Activated T-cell treated with anti-CD3 and anti-CD28 coated beads, Interleukin-2, amount 50 U/mL, for 72 hours (primary cell): ENCODE measurements at places on chromosomes 7 and 10. TPM values are rescaled to one million over a fixed set of nuclear protein-coding genes. Genes with fewer than 3 reads are reported as not detected.
A peak's percentile ranks its signal among the peaks of the same experiment; 100 is the strongest.

DNA sequence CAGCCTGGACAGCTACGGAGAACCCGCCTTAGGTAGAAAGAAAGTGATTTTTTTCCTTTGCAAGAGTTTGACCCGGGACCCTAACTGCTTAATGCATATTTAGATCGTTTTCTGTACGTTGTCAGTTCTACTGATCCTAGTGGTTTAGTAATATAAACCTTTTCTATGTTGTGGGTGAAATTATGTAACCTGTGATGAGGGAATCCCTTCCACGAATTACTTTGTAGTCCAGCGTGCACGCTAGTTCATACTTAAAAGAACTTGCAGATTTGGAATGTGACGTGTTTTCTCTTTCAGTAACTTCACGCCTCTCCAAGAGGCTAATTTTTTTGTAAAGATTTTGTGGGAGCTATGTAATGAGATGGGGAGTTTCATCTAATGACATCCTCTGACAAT lies 705 bp downstream of the SLF2 start:
- no peak for DNase-seq

Gene PAX4
- total RNA-seq: not detected

Gene BTRC
- 21.8 TPM for total RNA-seq

Gene NPSR1
- not detected for total RNA-seq

Gene TMEM236
- 0.58 TPM for total RNA-seq

Gene CPA4
- total RNA-seq: not detected

Gene UCN3
- total RNA-seq: not detected

Gene DTX2
- 49.4 TPM for total RNA-seq

Gene CCL26
- not detected for total RNA-seq

- no peak for DNase-seq
Observed at GRCh38 chr10:43863270-43863669, 214.6 kb upstream of the ZNF32 start.

DNA sequence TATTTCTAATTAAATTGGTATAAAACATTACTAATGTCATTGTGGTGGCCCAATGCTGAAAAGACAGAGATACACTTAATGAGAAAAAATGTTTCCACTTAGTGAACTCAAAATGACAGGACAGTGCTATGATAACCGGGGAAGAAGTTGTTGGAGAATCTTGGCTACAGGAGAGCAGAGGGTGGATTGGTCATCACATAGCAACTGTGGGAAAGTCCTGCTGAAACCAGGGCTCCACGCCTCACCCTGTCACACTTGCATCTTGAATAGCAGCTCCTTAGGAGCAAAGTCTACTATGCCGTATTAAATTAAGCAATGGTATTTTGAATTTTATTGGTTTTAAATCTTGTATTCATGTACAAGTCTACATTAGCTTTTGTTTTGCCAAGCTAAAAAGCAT lies 225.5 kb downstream of the KLF6 start:
- no peak for DNase-seq

Gene STEAP1
- total RNA-seq: 2.0 TPM

- DNase-seq: no peak
Observed at GRCh38 chr7:26497801-26498596, 206.3 kb downstream of the SNX10 start.

- no peak for DNase-seq
Observed at GRCh38 chr7:152081088-152081487, 55.6 kb downstream of the GALNT11 start.

Gene LRMDA
- not detected for total RNA-seq

Gene CFAP43
- total RNA-seq: 0.31 TPM

DNA sequence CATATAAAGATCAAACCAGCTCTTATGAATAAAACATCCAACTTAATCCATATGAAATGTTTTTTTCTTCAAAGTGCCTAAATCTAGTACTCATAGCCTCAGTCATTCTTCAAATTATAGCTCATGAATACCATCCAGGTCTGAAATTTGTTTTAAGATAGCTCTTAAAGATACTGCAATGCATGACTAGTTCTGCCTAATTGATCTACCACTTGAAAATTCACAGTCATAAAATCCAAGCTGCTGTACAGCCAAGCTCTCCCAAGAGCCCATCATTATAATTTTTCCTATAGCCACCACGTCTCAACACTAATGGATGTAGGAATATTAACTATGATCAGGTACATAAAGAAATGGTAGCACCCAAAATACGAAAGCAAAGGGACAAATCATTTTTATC lies 87.9 kb upstream of the RNF148 start:
- DNase-seq: no peak

GRCh38 chr7:6433784-6434615 lies 13.8 kb downstream of the DAGLB start:
- no peak for DNase-seq

DNA sequence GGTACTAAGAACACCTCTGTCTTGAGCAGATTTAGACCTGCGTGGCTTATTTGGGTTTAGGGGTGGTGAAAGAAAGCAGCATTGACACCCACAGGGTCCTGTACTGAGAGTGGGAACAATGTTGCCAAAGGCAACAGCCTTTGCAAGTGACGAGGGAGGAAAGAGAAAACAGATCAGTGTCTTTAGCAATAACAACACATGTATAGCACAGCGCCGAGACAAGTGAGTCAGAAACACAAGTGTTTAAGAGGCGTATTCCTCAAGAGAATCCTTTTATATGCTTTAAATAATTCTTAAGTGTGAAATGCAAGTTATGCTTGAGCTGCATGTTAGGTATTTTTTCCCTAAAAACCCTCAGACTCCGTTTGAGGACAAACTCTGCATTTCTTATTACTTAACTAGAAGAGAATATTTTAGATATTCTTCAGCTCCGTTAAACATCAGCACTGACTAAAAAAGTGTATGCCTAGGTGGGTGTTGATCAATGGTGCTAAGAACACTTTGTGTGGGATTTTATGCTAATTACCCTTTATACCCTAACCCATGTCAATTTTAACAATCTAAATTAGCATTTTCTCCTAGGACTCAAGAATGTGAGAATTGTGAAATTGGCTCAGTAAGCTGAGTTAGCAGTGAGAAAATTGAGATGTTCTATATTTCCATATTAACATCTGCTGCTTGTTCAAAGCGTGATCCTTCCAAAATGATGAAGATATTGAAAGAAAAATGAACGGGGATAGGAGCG lies 1095.4 kb upstream of the CELF2 start:
- no peak for DNase-seq

Gene LHFPL3
- total RNA-seq: not detected

Gene GALNT17
- not detected for total RNA-seq

DNA sequence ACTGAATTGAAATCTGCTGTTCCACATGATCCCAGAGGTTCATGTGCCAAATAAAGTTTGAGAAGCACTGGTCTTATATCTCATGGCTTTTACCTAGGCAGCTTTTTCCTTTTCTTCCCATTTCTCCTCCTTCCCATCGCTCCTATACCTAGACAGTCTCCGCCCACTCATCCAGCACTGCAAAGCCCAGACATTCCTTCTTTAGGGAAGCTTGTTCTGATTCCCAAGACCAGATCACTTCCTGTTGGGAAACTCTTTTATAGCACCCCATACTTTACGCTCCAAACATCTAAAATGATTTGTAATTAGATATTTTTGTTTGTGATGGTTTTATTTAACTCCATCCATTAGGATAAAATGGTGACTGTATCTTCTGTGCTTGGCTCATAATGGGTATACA lies 75.9 kb downstream of the BMPER start:
- DNase-seq: no peak

Gene INPP5A
- 11.0 TPM for total RNA-seq

Gene CFAP69
- 1.1 TPM for total RNA-seq

DNA sequence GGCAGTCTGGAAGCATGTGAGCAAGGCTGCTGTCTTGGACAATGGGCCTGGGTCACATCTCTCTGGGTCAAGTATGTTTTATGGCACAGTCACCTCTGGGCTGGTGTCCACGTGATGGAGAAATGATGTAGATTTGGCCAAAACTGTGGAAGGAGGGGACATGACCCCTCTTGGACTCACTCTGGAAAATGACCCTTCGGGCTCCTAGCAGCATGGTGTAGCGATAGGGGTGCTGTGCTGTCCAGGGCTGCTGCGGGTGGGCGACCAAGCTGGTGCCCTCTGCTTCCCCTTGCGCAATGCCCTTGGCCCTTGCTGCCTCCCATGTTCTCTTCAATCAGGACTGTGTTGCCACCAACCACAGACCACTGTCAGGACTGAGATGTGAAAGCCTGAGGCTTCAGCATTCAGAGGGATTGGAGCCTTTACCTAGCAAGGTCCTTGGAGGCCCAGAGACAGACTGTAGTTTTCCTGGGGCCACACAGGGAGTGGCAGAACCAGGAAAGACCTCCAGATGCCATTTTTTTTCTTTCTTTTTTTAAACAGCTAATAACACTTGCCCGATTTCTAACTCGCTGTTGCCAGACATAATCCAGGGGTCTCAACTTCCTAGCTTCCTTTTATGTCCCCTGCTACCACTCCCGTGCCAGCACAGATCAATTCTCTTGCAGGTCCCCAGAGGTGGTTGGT lies 6.1 kb downstream of the CYP26A1 start:
- DNase-seq: no peak

Gene TDRD1
- 0.07 TPM for total RNA-seq

DNA sequence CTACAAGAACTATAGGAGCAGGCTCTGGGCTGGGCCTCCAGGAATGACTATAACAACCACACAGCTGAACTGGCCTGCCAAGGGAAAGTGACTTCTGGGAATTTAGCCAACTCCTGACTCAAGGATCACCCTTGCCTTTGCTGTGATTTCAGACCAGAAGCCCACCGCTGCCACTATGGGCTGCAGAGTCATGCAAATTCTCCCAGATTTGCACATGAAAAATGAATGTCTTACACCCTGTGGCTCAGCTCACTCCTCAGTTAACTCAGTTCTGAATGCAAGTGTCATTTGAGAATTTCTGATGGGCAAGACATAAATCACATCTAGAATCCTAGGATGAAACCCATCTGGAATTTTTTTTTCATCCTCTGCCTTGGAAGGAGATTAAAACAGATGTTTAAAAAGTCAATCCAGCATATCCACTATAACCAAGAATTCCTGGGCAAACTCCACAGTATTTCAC lies 186.5 kb upstream of the BET1 start:
- no peak for DNase-seq

Gene MYL7
- total RNA-seq: not detected

Gene ABCF2
- 29.7 TPM for total RNA-seq

DNA sequence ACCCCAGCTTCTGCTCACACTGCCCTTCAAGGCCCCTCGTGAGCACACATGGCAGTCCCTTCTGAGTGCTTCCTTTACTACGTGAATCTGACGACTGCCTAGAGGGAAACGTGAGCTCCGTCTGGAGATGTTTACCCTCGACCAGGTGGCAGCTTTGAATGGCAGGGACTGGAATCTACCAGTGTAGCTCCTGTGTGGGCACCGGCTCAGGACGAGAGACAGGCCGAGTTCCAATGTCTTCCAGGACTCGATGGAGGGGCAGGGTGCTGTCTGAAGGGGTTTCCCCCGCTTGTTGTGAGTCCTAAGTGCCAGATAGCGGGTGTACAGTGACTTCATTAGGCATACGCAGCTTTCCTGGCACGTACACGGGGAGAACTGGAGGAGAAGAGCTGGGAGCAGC lies 229.9 kb downstream of the ADARB2 start:
- no peak for DNase-seq

GRCh38 chr10:19500959-19501358 lies 315.3 kb upstream of the PLXDC2 start:
- no peak for DNase-seq

- DNase-seq: no peak
Observed at GRCh38 chr7:37683246-37684120, at the start of gene GPR141. TSS of gene GPR141 (plus strand) at chr7:37683766. CDS start at chr7:37740394, 56,628 bp downstream.

GRCh38 chr7:28123752-28124151 lies 56.8 kb downstream of the JAZF1 start:
- peak; percentile 32 for DNase-seq

GRCh38 chr7:103887853-103888602 lies 101.4 kb downstream of the RELN start:
- no peak for DNase-seq

Gene FANK1
- 1.1 TPM for total RNA-seq

- no peak for DNase-seq
Observed at GRCh38 chr7:116673457-116673865, 1.5 kb downstream of the MET start.

Gene RAPGEF5
- total RNA-seq: 0.72 TPM
